ENCODE measurements at places on chromosomes 4 and X. TPM values are rescaled to one million over a fixed set of nuclear protein-coding genes. Genes with fewer than 3 reads are reported as not detected.

DNA sequence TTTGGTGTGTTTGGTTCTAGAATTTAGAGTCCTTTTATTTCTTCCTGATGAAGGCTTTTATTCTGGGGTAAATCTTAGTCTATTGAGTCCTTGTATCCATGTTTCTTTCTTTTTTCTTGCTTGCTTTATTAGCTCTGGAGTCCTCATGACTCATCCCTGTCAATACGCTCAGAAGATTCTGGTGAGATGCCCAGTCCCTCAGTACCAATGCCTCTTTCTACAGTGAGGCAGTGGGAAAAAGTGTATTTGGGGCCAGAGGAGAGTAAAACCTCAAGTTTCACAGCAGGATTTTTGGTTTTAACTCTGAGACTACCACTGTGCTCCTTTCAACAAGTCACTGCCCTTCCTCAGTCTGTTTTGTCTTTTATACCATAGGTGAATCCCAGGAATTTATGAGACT lies 368.0 kb downstream of the GBA3 start:
- peak; percentile 59 for DNase-seq

DNA sequence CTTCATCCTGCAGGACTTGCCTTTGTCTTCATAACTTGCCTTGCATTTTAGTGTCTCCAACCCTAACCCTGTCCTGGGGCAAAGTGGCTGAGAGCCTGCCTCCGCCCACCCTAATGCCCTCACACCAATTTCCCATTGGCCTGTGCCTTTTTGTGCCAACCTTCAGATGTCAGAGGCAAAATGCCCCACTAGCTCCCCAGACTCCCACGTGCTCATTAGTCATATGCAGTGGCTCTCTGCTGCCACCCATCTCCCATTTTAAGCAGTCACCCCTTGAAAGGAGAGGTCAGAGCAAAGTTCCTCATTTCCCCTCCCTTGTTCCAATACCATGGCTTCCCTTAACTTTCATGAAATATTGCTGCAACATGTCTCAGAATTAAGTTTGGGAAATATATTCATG lies 74.8 kb upstream of the PASD1 start:
- DNase-seq = no peak

DNA sequence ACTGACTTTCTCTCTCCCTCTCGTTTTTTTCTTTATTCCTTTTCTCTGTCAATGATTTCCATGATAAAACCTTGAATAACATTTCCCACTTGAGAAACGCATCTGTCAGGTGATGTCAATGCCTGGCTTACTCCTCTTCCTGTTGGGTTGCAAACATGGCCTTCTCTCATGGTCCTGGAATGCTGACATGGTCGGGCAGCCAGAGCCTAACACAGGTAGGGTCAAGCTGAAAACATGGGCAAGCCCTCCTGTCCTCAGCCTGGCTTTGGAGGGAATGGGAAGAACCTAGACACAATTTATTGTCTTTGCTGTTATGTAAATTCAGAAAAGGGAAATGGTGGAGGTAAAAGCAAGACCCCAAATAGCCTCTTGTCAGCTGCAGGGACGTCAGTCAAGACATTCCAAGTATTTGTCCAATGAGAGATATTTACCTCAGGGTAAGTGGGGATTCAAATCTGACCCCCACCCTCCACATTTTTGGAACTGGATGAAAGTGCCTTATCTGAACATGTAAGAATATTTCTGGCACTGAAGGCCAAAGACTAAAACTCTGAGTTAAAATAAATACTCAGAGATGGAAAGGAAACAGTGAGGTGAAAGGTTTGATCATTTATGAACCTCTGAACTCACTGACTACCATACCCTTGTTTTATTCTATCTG lies 473.8 kb downstream of the SPRY1 start:
- no peak for DNase-seq

GRCh38 chrX:151977923-151978322 lies 3.4 kb upstream of the GABRE start:
- DNase-seq = no peak

DNA sequence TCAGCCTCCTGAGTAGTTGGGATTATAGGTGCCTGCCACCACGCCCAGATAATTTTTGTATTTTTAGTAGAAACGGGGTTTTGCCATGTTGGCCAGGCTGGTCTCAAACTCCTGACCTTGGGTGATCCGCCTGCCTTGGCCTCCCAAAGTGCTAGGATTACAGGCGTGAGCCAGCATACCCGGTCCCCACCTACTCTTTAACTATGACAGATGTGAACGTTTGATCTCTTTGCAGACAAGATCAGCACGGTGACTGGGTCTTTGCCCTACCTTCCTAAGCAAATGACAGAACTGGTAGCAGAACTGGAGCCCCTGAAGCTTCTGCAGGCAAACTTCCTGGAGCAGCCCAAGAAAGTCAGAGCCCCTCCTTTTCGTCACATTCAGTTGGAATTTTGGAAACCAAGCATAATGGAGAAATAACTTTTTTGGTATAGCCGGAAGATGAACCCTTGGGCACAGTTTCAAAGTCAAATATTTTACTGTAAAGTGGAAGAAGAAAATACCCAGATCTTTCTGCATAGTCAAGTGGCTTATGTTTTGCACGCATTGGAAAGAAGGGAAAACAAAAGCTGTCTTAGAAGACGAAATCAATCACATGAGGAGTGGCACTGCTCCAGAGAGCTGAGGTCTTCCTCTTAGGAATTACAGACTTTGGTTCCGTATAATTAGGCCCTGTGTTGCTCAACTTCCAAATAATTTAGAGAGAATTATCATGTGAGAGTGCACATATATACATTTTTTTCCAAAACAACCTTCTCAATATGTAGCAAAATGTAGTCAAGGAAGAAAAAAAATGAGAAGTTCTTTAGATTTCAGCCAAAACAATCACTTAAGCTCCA lies 90.6 kb downstream of the SORBS2 start:
- peak; percentile 9 for DNase-seq

- no peak for DNase-seq
Observed at GRCh38 chr4:112128452-112128851, 16.8 kb upstream of the FAM241A start.

DNA sequence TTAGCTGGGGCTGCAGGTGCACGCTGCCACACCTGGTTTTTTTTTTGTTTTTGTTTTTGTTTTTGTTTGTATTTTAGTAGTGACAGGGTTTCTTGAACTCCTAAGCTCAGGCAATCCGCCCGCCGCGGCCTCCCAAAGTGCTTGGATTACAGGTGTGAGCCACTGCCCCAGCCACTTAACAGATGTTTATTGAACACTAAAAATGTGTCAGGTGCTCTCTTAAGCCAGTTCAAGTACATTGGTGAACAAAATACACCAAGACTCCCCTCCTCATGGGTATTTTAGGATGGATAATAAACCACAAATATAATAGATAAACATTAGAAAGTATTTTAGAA lies 69.9 kb downstream of the TRAPPC11 start:
- no peak for DNase-seq

DNA sequence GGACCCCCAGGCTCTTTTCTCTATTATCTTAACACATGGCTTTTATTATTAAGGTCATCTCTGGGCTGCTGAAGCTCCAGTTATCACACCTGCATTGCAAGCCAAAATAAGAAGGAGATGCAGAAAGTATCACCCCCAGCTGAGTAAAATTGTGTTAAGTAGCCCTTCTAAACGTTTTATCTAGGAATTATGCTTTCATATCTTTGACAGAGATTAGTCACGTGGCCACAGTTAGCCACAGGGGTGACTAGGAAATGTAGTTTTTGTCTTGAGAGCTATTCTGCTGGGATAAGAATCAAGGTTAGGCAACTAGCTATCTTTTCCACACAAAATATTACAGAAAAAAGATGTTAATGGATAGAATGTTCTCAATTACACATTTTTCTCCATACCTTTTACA lies 102.1 kb downstream of the ANXA3 start:
- peak; percentile 32 for DNase-seq

FGFBP1 gene
- not detected for total RNA-seq

CCDC110 gene
- total RNA-seq = 2.7 TPM

DNA sequence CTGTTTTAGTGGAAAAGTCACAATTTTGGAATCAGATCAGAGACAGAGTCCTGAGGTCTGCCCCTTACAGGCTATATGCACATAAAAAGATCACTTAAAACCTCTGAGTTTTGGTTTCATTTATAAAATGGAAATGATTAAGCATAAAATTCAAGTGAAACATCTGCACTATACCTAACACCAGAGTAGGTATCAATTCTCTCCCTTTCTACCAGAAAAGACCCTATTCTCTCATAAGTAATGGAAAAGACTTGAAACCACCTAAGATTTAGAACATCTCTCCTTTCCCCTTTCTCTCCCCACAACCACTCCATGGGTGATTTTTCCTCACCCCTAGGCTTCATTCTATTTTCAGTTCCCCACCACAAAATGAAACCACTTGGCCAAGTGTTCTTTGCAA lies 907 bp downstream of the LHFPL1 start:
- DNase-seq = no peak

LAP3 gene
- 90.6 TPM for total RNA-seq

GRCh38 chr4:124757126-124757525 lies 44.6 kb upstream of the ANKRD50 start:
- DNase-seq = peak; percentile 54

TRO gene
- 21.3 TPM for total RNA-seq

DNA sequence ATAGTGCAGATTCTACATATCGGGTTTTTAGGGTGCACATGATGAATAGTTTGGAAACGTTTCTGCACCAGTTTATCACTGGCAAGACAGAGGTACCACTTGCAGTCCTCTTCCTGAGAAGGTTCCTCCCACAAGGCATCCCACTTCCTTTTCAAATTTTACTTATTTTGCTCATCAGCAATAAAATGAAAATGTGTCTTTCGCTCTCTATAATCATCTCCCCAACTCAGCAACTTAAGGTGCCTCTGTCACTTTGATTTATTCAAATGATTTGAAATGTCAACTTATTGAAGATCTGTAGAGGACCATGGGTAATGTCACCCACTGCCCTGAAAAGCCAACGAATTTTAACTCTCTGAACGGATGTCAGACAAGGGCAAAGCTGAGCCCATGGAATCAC lies 53.2 kb downstream of the VGLL1 start:
- no peak for DNase-seq

CCNI gene
- total RNA-seq = 176 TPM

ADGRG4 gene
- total RNA-seq = not detected

DNA sequence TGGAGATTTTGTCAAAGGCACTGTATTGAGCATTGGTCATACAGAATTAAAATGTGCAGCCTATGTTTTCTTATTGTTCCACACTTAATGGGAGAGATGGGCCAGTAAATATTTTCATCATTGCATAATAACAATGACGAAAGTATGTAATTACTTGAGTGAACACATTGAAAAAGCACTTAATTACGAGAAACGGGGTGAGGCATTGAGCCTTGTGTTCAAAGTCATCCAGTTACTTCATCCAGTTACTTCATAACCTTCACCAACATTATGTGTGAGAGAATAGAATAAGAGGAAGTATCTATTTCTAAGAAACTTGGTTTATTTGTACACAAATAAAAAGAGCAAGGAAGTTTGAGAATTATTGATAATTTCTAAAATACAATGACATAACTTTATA lies 1427.0 kb downstream of the ADGRL3 start:
- no peak for DNase-seq

GRCh38 chrX:84133023-84133422 lies 55.0 kb downstream of the RPS6KA6 start:
- peak; percentile 0 for DNase-seq

GPRASP1 gene
- total RNA-seq = 1.5 TPM

GRCh38 chr4:161573836-161574235 lies 590.0 kb downstream of the FSTL5 start:
- no peak for DNase-seq

- DNase-seq = peak; percentile 20
Observed at GRCh38 chr4:47390428-47391125, 72.9 kb downstream of the COMMD8 start.

DNA sequence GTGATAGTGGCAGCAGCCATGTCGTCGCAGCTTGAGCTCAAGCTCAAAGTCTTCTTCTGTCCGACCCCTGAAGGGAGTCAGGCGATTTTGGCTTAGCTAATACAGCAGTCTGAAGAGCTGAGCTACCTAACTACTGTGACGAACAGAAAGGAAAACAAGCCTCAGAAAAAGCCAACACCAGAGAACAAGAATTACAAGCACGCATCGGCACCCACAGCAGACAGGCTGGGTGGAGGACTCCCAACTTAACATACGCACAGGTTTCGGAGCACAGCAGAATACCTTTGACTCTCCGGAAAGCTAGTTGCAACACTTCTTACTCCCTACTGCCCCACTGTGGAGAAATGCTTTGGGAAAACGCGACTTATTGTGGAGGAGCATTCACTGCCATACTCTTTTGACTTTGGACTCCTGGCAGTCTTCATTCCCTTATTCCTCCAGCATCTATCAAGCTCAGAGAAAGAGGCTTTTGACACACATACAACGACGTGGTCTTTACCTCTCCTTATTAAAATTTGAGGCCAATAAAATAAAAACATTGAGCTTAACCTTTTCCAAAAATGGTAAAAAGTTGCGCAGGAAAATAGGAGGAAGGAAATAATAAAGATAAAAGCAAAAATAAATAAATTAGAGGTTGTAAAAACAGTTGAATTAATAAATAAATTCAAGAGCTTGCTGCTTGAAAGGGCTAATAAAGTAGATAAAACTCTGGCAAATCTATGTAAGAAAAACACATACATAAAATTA lies 41.3 kb upstream of the GPC3 start:
- peak; percentile 4 for DNase-seq

Data from LHCN-M2 (cell line).